Fibroblast of villous mesenchyme (primary cell): ENCODE measurements at places on chromosomes 7 and 10. TPM values are rescaled to one million over a fixed set of nuclear protein-coding genes. Genes with fewer than 3 reads are reported as not detected.

GBF1 gene
- 48.3 and 58.3 TPM in 2 replicates for total RNA-seq

UTF1 gene
- total RNA-seq: not detected in 2 replicates

MACROH2A2 gene
- 3.9 TPM in 2 replicates for total RNA-seq

PMPCB gene
- total RNA-seq: 45.4 and 53.5 TPM in 2 replicates

PRKCQ gene
- total RNA-seq: under 0.01 TPM in 2 replicates

SLC16A12 gene
- under 0.01 TPM in 2 replicates for total RNA-seq

CARD11 gene
- total RNA-seq: under 0.01 TPM in 1 of 2 replicates, not detected in the other

CYP2E1 gene
- total RNA-seq: 1.3 and 1.6 TPM in 2 replicates

RASA4B gene
- 2.3 and 3.5 TPM in 2 replicates for total RNA-seq

DNAAF5 gene
- 30.0 and 32.8 TPM in 2 replicates for total RNA-seq

CH25H gene
- total RNA-seq: under 0.01 and 0.64 TPM in 2 replicates

AGR3 gene
- total RNA-seq: not detected in 2 replicates

CAV1 gene
- 288 and 887 TPM in 2 replicates for total RNA-seq

STAG3 gene
- under 0.01 and 0.64 TPM in 2 replicates for total RNA-seq

TMEM178B gene
- total RNA-seq: 0.32 and 0.43 TPM in 2 replicates

TRDMT1 gene
- total RNA-seq: 6.0 and 6.1 TPM in 2 replicates

SEC24C gene
- total RNA-seq: 42.8 and 54.0 TPM in 2 replicates

NEBL gene
- total RNA-seq: under 0.01 TPM in 2 replicates

THSD7A gene
- total RNA-seq: 0.43 and 1.6 TPM in 2 replicates

TEX47 gene
- total RNA-seq: not detected in 2 replicates

MSS51 gene
- total RNA-seq: 1.3 TPM in 2 replicates

FXYD4 gene
- not detected in 2 replicates for total RNA-seq

FBXL13 gene
- 1.3 and 2.2 TPM in 2 replicates for total RNA-seq

C10orf67 gene
- total RNA-seq: under 0.01 TPM in 2 replicates

CDK1 gene
- total RNA-seq: 20.0 and 49.2 TPM in 2 replicates
